Thoracic aorta (tissue), 2 donors: ENCODE measurements at places on chromosomes 5 and 9. TPM values are rescaled to one million over a fixed set of nuclear protein-coding genes. Genes with fewer than 3 reads are reported as not detected.

The PLAC8L1 gene
- not detected for total RNA-seq

The KCNIP1 gene
- total RNA-seq, result not detected

The FAM151B gene
- total RNA-seq, result 3.9 TPM

The ZNF608 gene
- total RNA-seq, result 13.5 TPM

The INSL6 gene
- total RNA-seq, result not detected

The NPM1 gene
- 453 TPM for total RNA-seq

The NR5A1 gene
- total RNA-seq, result not detected
